ENCODE measurements at places on chromosomes 2 and 18.

GRCh38 chr2:74052732-74053710, 68.3 kb downstream of the TET3 start:
- DNase-seq: peak; percentile 38

DNA sequence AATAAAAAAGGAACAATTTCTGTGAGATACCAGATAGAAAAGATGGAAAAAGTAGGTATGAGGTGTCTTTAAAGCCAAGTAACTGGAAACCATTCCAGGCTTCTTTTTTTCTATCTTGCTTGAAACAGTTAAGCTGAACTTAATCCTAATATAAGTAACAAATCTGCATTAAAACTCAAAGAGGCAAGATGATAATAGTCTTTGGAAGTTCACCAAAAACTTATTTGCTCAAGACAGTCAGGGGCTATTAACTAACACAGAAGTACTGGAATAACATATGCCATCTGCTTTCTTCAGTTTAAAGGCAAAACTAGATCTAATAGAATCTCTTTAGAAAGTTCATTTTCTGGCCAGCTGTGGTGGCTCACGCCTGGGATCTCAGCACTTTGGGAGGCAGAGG, 18.8 kb downstream of the PDIA6 start:
- DNase-seq: no peak

DNA sequence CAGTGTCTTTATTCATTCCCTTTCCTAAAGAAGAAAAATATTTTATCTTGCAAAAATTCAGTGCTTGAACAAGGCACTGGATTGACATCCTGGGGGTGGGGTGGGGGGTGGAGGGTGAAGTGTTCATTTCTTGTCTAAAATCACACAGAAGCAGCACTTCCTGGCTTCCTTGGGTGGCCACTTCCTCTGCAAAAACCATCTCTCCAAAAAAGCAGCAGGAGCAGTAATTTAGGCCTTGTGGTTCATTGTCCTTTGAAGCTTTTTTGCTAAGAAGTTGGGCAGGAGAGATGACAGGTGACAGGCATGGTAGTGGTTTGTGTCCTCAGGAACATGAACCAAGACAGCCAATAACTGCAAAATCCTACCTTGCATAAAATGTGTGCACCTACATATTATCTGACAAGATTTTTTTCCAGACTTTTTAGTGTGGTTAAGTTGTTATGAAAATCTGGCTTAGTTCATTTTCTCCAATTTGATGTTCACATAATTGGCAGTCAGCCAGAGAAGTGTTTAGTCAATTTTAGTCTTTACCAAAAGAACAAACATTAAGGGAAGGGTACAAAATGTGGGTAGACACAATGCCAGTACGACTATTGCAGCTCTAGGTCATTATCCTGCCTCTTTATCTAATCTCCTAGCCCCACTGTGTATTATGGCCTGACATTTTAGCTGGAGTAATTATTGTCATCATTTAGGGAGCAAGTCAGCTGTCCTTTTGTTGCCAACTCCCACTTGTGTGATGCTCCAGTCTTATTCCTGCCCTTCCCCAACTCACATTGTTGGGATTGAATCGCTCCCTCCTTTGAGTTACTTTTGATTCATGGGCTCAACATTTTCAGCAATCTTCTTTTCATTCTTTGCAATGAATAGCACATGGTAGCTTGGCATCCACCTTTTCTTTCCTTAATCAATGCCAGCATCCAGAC, 177.2 kb downstream of the MYO3B start:
- no peak for DNase-seq

DNA sequence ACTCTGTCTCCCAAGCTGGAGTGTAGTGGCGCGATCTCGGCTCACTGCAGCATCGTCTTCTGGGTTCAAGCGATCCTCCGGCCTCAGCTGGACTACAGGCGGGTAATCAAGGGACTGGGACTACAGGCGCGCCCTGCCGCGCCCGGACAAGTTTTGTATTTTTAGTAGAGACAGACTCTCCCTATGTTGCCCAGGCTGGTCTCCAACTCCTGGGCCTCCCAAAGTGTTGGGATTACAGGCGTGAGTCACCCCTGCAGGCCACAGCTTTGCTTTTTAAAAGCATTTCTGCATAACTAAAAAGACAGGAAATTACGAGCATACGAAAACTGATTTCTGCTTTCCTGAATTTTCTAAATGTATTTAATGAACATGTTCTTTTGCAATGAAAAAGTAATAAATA, 916 bp upstream of the OSBPL1A start:
- peak; percentile 39 for DNase-seq

- peak; percentile 56 for DNase-seq
These were observed 43.7 kb downstream of the FIGN start for GRCh38 chr2:163692081-163692480.

DNA sequence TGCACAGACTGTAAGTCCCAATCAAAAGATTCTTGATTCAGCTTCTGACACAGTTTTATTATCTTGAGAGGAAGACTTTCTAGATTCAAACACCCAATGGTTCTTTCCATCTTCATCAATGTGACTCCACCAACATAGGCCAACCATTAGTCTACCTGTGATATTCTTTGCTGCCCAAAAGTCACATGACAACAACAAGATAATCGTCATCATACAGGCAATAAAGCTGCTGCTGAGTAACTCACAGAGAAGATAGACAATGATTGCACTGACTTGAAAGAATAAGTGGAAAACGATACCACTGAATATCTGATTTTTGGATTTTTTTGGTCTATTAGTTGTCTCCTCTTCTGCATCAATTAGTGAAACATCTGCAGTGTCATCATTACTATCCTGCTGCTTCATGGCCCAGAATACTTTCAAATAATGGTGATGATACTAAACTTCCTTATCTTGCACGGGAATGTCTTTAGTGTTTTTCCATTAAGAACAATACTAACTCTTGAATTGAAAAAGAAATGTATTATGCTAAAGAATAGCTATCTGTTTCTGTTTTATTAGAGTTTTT, 19.5 kb downstream of the M1AP start:
- DNase-seq: no peak

GRCh38 chr18:49795612-49796552, 17.5 kb downstream of the ACAA2 start:
- peak; percentile 69 for DNase-seq

DNA sequence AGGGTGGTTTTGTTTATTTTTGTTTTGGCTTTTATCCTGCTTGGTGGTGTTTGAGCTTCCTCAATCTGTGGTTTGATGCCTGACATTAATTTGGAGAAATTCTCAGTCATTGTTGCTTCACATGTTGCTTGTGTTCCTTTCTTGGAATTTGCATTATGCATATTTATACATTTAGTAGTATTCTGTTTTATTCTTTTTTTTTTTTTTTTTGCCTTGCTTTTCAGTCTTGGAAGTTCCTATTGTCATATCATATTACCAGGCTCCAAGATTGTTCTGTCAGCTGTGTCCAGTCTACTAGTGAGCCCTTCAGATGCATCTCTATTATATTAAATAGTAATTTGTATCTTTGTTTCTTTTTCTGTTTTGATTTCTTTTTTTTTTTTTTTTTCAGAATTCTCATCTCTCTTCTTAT, 77.0 kb downstream of the EPC2 start:
- peak; percentile 29 for DNase-seq

- peak; percentile 57 for DNase-seq
These were observed 18.5 kb upstream of the CCNT2 start for GRCh38 chr2:134900151-134900550.

- peak; percentile 67 for DNase-seq
These were observed at the start of gene CNRIP1 for GRCh38 chr2:68319398-68320117. CNRIP1 (minus strand) TSS chr2:68319949; CDS start chr2:68319400, 549 bp downstream.

GRCh38 chr2:72603481-72603880, 222.4 kb downstream of the EXOC6B start:
- peak; percentile 50 for DNase-seq

- no peak for DNase-seq
These were observed 72.0 kb downstream of the RIF1 start for GRCh38 chr2:151481744-151482143.

DNA sequence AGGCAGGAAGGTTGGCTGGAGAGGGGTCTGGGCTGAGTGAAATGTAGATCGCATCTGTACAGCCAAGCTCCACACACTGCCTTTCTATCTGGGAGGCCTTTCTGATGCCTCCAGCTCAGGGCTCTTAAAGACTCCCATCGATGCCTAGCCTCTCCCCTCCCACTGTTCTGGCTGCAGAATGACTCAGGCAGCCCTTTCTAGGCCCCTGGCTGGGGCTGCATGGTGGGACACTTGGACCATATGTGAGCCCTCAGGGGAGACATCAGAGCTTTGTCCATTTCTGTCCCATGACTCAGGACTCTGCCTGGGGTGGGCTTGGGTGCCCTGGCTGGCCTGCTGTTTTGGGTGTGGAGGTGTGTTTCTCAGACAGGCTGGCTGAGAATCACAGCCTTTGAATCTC, 101.3 kb downstream of the CELF4 start:
- DNase-seq: no peak

- no peak for DNase-seq
These were observed 24.9 kb downstream of the CLK1 start for GRCh38 chr2:200839513-200839912.

DNA sequence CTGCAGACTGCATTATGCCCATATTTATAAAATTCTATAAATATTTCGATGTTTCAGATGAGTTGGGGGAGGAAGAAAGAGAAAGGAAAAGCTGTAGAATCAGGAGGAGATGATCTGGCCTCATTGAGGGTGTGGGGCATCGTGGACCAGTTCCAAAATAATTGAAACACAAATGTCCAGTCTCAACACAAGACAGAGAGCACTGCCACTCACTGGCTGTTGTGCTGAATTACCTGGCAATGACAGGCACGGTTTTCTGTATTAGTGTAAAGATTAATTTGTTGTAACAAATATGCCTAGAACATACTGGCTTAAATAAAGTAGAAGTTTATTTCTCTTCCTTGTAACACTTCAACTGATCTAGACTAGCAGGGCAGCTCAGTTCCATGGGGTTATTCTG, 24.1 kb downstream of the POLE4 start:
- DNase-seq: peak; percentile 16

- no peak for DNase-seq
These were observed 7.6 kb downstream of the TBR1 start for GRCh38 chr2:161423421-161424393.

GRCh38 chr18:55607773-55608172, 19.8 kb upstream of the TCF4 start:
- no peak for DNase-seq

- no peak for DNase-seq
These were observed 77.5 kb downstream of the MARCO start for GRCh38 chr2:119019521-119019920.

DNA sequence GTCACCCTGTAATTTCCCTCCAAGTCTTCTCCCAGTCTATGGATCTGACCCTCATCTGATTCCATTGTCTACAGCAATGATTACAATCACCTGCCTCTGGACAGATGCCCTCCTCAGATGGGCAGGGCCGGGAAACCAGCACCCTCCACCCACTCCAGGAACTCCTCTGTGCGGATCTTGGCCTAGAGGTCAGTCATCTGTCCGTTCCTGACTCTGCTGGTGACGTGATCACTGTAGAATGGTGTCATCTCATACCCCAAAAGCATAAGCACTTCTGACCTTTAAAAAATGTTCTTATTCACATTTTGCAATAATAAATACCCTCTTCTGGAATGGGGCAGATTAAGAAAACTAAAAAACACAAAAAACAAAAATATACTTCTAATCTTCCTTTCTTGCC, 29.5 kb upstream of the BZW1 start:
- DNase-seq: peak; percentile 67

DNA sequence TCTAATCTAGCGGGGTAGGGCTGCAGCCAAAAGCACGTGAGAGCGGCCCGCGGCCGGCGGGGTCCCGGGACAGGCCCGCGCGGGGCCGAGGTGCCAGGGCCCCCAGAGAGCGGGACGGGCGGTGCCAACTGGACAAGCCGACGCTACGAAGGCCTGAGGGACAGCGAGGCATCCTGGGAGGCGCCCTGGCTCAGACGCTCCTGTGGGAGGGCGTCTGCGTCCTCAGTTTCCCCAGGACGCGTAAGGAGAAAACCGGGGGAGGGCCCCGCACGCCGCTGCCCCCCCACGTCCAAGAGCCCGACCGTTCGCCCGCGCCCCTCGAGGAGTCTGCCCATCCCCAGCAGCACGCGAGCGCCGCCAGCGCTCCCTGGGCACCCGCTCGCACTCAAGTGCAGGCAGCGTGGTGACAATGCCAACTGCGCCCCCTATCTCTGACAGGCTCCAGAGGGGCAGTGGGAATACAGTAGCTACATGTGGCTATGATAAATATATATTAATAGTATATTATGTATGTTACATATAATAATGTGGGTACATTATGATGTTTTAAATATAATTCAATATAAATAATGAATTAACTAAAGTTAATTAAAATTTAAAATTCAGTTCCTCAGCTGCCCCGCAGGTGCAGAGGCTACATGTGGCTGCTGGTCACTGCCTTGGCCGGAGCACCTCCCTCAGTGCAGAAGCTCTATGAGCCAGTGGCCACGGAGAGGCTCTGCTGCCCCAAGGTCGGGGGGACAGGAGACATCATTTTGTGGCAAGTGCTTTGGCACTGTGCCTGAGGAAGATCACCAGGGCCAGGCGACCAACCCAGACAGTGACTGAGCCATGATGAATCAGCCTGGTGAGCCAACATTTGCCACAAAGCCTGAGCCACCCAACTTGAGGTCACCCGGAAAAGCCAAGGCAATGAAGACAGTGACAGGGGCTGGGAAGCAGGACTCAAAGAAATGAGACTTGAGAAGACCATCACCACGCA, 5.5 kb upstream of the SFT2D3 start:
- DNase-seq: peak; percentile 50

DNA sequence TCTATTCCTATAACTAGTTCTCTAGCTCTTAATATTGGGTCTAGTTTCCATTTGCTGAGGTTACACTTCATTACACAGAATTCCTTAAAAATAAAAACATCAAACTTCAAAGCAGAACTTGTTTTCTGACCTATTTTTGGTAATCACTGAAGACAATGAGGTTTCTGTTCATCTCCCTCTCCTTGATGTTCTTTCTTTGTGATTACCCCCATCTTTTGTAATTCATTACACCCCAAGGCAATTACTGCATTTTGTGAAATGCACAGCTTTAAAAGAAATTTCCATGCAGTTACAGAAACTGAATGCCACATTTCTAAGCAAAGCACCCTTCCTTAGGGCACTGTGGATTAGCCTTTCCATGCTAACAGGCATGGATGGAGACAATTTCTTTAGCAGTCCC, 363.2 kb upstream of the RND3 start:
- DNase-seq: no peak

GRCh38 chr2:170695521-170696410, 19.4 kb upstream of the SP5 start:
- no peak for DNase-seq

- no peak for DNase-seq
These were observed 10.3 kb upstream of the PDK1 start for GRCh38 chr2:172545408-172546075.

DNA sequence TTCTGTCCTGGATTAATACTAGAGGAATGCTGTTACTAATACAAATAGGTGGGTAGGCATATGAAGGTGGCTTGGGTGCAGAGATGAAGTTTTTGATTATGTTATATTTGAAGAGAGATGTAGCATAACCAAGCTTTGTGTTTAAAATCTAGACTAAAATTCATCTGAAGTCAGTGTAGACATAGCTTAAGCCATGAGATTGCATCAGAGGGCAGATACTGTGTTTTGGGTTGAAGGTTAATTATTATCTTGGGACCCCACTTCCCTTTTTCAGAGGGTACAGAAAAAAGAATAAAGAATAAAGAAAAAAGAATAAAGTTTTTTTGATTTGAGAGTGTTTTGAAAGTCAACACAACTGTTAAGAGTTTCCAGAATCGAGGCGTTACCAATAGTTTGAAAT, 13.0 kb downstream of the PPM1B start:
- DNase-seq: no peak
